ENCODE measurements at places on chromosomes 2 and 18. TPM values are rescaled to one million over a fixed set of nuclear protein-coding genes. Genes with fewer than 3 reads are reported as not detected.

The FAM110C gene
- total RNA-seq = 0.30 TPM

The ACTG2 gene
- total RNA-seq = not detected

The ZNF385B gene
- not detected for total RNA-seq

The OTOF gene
- total RNA-seq = not detected

The LINC00305 gene
- total RNA-seq = not detected
